Activated naive CD4-positive, alpha-beta T cell (primary cell): ENCODE measurements at places on chromosomes 1 and 21.

- DNase-seq: no peak
Observed at GRCh38 chr1:30522031-30523004, 201.1 kb downstream of the MATN1 start.

DNA sequence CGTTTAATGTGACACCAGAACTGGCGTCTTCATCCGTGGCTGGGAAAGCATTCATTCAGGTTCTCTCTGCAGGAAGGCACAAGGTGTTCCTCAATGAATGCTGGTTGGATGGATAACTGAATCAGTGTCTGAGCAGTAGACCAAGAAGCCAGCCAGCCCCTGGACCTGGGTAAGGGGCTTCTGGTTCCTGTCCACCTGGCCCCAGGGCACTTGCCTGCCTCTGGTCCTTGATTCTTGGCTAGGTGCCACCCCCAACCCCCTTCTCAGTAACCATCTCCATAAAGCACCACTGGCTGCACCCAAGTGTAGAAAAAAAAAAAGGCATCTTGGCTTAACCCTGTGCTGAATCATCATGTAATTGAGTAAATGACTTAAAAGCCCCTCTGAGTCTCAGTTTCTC, 59.1 kb downstream of the KCND3 start:
- no peak for DNase-seq

GRCh38 chr1:38071312-38072256, 25.0 kb upstream of the POU3F1 start:
- DNase-seq: no peak

- no peak for DNase-seq
Observed at GRCh38 chr1:26730695-26731094, 34.9 kb downstream of the ARID1A start.

DNA sequence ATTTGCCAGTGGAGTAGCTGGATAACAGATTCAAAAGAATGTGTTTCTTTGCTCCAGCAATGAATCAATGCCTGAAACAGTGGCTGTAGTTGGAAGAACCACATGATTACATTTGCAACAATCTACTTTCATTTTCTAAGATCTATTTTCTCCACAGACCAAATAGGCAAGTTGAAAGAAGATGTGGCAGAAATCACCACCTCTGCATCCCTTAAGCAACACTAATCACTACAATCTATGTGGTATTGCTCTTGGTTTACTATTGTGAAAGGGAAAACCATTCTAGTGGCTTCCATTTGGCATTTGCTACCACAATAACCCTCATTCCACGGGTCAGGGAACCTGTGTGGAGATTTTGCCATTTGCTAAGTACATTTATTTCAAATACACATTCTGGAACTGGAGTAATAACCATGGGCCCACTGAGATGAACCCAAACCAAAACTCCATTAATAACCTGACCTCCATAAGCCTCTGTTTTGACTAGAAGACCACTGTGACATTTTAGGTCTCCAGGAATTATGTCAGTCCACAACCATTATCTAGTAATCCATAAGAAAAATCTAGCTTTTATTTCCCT, 66.3 kb downstream of the C1orf185 start:
- no peak for DNase-seq

DNA sequence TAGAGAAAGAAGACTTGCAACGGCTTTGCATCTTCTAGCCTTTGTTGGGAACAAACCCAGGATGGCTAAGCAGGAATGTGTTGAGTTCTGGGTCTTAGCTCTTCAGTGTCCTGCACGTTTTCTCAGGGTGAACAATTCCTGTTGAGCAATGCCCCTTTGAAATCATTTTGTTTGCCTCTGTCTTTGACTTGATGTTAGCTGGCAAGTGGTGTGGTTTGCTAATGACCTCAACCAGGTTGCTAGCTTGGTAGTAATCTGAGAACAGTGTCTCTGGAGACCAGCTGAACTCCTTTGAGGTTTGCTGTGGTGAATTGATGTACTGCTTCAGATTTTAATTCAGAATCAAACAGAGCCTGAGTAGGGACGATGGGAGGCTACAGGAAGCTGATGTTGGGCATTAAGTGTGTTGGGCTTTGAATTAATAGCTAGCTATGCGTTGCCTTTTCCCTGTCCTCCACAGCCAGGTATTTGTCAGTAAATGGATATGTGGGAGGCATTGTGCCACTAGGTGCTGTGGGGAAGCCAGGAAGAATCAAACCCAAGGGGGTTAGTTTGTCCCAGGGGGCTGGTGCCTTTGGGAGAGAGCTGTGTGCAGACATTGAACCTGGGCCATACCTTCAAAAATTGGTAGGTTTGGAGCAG, 23.3 kb upstream of the SRSF10 start:
- DNase-seq: no peak

- no peak for DNase-seq
Observed at GRCh38 chr1:95023399-95024043, 49.2 kb downstream of the ALG14 start.

DNA sequence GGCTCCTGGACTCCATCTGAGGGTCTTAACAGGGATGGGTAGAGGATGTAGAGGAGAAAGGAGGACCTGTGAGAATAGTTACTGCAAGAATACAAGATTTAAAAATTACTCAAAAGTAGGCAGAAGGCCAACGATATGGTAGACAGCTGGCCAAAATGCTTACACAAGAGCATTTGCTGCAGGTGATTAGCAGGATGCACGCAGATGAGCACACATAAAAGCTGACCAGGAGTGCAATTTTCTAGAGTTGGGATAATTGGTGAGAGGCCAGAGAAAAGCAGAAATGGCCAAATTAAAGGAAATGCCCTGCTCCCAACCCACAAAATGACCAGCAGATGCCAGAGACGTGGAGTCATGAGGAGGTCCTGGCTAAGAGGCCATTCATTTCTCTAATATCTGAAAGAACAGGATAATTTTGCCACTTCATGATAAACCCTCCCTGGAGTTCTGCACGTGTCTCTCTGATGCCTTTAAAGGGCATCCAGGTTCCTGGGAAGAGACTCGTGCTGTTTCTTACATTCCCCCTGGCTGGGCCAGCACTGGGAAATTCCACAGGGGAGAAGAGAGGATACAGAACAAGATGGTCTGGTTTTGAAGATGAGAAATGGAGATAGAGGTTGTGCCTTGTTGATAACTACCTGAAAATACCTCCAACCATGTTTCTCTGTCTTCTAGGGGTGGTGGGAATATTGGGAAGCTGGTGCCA, 62.3 kb upstream of the KCNA3 start:
- DNase-seq: no peak

DNA sequence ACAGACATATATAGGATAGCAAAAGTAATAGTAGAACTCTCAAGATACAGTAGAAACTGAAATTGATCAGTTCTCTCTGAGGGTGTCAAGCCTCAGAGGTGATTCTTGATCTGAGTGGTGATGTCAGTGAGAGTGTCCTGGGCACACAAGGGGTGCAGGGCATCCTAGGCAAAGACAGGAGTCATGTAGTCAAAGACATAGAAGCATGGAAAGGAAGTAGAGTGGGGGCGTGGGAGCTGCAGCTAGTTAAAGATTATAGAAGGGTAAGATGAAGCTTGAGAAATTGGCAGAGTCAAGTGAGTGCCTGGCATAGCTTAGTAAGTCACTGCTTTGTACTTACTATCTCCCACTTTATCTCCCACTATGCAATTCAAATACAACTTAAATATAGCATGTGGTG, 22.8 kb downstream of the CDC7 start:
- DNase-seq: no peak

- no peak for DNase-seq
Observed at GRCh38 chr1:40842207-40842606, 20.0 kb downstream of the CITED4 start.

DNA sequence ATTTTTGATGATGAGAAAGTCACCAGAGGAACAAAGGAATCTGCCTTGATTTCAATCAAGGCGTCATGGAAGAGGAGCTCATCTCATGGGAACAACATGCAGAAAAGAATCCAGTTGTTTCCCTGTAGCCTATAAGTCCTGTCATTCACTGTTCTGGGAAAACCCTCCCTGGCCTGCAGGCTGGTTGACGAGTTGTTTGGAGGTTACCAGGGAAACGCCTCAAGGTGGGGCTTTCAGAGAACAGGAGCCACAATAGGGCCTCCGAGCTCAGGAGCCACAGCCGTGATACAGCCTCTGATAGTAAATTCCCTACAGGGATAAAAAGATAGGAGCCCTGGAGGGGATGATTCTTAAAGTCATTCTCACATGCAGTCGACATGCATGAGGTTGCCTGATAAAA, 135.2 kb downstream of the PSMG1 start:
- no peak for DNase-seq

DNA sequence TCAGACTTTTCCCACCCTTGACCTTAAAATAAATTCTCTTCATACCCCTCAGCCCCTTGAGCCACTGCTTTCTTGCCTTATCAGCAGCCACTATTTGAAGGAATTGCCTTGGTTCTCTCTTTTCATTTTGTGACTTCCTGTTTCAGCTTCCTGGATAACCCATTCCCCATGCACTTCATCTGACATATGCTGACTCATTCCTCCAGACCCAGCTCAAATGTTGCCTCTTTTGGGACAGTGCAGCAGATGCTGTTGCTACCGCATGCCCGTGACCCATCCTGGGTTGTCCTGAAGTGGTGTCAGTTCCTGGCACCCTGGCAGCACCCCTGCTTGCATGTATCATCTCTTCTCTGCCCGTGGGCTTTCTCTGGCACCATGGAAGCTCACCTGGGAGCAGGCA, 496.1 kb downstream of the PTPRU start:
- DNase-seq: no peak

DNA sequence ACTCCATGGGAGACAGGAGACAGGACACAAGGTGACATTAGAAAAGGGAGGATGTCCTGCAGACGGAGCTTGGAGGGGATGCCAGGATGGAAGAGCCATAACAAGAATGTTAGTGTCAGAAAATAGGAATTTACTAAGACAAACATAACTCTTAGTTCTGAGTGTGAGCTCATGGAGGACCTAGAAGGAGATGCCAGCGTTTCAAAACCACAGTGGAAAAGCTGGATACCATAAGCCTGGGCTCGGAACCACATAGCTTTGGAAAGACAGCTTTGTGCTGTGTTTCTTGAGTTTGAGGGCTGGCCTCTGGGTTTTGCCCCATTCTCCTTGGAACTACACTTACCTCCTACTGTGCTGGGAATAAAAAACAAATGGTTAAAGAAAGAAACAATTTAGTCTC, 128.4 kb downstream of the S1PR1 start:
- no peak for DNase-seq

- DNase-seq: no peak
Observed at GRCh38 chr1:226831953-226832352, 38.5 kb upstream of the PSEN2 start.

DNA sequence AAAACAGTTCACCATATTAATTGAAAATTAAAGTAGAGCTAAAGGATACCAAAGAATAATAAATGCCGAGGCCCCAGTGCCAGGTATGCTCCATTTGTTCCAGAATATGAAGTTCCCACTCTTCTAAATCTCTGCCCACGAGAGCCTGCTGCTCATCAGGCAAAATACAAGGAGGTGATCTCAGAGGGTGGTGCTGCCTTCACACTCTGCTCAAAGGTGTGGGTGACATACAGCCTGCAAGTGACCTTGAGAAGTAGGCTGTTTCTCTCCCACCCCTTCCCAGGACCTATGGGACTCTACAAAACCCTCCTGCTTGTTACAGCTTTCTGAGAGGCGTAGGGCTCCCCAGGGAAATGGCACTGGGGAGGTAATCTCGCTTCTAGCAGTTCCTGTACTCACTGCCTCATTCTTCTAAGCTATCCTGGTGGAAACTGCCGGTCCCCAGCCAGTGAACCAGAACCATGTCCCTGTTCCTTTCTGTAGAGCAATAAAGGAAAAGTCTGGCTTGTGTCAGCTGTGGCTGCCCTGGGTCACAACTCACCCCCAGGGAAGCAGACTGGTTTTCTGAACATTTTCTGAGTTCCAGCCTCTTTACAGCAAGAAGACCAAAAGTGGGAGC, 26.9 kb upstream of the DPT start:
- no peak for DNase-seq

DNA sequence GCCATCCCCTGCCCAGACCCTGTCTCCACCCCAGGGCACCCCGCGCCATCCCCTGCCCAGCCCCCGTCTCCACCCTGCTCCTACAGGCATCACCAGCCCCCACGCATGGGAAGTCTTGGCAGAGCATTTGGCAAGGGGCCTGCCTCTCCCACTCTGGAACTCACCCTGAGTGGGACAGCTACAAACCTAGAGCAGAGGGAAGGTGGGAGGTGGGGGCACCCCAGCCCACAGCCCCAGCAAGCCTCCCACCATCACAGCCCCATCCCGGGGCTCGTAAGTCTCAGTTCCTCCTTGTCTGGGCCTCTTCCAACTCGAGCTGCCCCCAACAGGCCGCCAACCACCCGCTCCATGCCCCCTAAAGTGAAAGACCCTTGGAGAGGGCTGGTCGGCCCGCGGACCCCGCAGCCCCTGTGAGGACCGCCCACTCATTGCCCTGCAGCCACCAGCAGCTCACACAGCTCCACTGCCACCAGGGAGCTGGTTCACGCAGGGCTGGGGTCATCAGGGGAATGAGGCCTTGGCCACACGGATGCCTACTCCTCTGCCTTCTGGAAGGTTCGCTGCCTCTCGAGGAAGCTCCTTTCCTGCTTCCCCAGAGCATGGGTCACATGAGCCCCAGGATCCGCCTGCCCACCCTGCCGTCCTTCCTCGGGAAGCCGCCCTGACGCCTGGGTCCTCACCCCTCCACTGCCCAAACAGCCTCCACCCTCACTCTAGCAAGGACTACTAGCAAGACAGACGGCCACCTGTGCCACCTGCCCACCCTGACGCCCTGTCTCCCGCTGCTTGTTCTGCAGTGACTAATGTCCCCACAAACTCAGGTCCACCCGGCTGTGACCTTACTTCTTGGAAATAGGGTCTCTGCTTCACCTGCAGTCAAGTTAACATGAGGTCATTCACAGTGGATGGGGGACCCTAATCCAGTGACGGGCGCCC, 14.4 kb downstream of the MEGF6 start:
- no peak for DNase-seq

GRCh38 chr1:164504749-164505148, 54.2 kb upstream of the PBX1 start:
- DNase-seq: no peak
